ENCODE measurements at places on chromosomes 13 and 19.

GRCh38 chr19:29724102-29724641, 9.1 kb upstream of the C19orf12 start:
- DNase-seq = peak; percentile 13

GRCh38 chr13:24355103-24355502, 45.7 kb downstream of the C1QTNF9 start:
- no peak for DNase-seq

DNA sequence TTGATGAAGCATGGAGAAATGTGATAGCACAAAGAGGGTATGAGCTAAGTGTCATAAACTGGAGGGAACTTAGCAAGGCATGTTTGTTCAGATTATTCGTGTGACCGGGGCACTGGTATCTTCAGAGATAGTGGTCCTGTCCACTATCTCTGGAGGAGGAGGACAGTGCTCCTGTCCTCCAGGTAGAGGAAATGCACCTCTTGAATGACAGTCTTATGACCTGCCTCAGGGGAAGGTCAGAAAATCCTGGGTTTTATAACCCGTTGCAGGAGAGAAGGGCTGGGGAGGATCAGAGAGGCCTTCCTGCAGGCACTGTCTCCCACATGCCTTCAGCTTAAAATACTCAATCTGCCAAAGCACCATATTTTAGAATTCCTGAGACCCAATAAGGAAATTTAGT, 213.5 kb upstream of the UBL3 start:
- DNase-seq = no peak

DNA sequence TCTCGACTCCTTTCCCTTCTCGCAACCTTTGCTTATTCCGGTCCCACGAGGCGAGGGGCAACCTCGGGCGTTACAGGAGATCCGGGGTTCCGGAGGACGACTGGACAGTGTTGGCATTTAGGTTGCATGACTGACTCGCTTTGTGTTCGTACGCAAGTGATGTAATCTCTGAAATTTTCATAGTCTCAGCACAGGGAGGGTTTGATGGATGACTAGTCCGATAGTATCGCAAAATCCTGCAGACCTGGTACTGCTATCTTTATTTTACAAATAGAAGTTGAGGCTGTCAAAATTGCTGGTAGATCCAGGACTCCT, 342 bp downstream of the DDX49 start:
- DNase-seq = no peak

DNA sequence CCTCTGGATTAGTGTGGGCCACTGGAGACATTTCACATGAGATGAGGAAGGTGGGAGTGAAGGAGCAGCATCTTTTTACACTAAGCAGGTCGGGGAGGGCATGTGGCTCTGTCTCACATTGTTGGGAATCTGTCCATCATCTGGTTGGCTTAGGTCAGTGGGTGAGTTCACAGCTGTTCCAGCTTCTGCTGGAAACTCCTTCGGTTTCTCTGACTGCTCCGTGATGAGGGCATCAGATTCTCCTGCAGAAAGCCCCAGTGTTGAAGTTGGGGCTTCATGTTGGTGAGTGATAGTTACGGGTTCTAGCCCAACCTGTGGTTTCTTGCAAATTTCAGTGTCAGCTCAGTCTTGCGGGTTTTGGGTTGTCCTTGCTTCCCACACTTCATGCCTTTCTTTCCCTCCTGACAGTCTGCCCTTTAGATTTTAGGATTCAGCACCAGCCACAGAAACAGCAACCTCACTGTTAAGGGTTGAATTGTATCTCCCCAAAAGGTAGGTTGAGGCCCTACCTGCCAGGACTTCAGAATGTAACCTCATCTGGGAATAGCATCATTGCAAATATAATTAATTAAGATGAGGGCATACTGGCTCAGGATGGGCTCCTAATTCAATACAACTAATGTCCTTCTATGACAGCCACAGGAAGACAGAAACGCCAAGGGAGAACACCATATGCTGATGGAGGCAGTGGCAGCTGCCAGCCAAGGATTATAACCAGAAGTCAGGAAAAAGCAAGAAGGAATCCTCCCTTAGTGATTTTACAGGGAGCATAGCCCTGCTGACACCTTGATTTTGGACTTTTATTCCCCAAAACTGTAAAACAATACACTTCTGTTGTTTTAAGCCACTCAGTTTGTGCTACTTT, 7.6 kb upstream of the ALOX5AP start:
- no peak for DNase-seq

DNA sequence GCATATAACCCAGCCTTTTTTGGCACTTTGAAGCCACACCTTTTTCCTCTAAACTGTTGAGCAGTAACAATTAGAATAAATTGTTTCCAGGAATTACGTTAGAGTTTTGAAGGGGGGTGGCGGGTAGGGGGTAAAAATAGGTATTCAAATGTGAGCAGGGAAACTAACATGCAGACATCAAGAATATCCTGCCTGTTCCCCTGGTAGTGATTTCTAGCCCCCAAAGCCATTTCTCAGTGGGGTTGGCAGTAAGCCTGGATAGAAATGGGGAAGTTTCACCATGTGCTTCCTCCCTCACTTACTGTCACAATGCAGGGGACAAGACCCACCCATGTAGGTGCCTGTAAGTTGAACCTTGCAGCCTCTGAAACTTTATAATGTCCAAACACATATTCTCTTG, 3.8 kb downstream of the DOCK9 start:
- no peak for DNase-seq

All from CD4-positive, alpha-beta T cell treated with Interleukin-21 for 1 hour (primary cell).